ENCODE measurements at places on chromosomes 11 and 22.

DNA sequence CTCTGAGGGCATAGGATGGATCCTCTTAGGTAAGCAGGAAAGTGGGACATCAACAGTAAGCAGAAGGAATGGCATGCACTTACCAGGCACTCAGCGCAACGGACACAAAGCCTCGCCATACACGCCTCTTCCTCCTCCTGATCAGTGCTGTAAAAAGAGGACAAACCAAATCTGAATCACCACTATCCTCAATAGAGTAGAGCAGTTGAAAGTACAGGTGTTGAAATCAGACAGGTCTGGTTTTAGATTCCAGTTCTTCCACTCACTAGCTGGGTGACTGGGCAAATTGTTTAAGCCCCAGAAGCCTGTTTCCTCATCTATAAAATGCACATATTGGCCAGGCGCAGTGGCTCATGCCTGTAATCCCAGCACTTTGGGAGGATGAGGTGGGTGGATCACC, 8.6 kb upstream of the JAML start:
- no peak for DNase-seq

- no peak for DNase-seq
Observed at GRCh38 chr11:64778223-64778472, 194 bp downstream of the SF1 start.

- DNase-seq: no peak
Observed at GRCh38 chr11:86606836-86607481, 65.5 kb downstream of the ME3 start.

DNA sequence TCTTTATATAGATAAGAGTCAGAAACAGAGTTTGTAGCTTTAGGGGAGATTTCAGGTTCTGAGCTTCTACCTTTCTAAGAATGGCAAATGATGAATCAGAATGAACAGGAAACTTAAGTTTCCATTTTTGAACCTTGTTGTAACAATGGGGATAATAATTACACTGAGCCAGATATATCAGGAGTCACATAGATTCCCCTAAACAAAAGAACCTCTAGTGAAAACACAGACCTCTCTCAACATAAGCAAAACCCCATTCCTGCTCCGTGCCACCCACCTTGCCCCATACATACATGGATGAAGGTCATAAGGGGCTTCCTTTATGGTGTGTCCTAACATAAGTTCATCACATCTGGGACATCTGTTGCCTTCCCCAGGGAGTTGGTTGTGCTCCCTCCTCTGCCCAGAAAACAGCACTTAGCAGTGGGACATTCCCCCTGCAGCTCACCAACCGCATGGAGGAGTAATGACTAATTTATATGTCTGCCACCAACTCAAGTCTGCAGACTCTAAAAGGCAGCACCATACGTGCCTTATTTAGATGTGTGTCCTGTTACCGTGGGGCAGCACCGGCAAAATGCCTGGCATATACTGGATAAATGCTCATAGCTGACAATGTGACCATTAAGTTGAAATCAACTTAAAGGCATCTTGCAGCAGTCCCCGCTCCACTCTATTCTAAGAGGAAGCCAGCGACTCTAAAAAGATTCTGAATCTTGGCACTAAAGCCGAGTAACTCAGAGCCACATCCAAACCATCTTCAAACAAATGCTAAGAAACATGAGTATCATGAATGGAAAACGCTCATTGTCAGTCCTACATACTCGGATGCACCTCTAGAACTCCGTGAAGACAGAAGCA, 8.0 kb downstream of the JAML start:
- no peak for DNase-seq

DNA sequence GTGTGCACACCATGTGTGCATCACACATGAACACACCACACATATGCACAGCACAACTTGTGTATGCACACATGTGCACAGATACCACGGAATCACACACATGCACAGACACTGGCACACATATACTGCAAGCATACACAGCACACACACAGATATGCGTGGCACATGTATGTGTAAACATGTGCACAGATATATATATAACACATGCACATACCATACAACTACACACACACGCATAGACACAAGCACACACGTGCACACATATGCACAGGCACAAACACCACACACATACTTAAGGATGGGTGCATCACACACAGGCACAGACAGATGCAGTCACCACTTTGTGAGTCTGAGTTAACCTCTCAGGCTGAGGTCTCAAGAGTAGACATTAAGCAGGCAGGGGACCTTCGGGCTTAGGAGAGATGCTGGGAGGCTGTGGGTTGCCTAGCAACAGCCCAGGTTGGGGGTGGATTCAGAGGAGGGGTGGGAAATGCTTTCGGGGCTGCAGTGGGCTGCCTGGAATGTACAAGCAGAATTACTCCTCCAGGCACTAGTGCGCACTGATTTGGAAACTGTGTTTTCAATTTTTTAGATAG, 82.9 kb downstream of the MYO18B start:
- DNase-seq: no peak

GRCh38 chr22:45238957-45239680, 1.6 kb downstream of the KIAA0930 start:
- no peak for DNase-seq

- DNase-seq: no peak
Observed at GRCh38 chr22:36327922-36328551, 59.7 kb downstream of the MYH9 start.

DNA sequence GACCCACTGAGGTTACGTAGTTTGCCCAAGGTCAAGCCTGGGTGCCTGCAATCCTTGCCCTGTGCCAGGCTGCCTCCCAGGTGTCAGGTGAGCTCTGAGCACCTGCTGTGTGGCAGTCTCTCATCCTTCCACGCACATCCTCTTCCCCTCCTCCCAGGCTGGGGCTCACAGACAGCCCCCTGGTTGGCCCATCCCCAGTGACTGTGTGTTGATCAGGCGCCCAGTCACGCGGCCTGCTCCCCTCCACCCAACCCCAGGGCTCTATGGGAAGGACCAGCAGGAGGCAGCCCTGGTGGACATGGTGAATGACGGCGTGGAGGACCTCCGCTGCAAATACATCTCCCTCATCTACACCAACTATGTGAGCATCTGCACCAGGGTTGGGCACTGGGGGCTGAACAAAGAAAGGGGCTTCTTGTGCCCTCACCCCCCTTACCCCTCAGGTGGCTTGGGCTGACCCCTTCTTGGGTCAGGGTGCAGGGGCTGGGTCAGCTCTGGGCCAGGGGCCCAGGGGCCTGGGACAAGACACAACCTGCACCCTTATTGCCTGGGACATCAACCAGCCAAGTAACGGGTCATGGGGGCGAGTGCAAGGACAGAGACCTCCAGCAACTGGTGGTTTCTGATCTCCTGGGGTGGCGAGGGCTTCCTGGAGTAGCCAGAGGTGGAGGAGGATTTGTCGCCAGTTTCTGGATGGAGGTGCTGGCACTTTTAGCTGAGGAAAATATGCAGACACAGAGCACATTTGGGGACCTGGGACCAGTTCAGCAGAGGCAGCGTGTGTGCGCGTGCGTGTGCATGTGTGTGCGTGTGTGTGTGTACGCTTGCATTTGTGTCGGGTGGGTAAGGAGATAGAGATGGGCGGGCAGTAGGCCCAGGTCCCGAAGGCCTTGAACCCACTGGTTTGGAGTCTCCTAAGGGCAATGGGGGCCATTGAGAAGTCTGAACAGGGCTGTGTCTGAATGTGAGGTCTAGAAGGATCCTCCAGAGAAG, 1.6 kb downstream of the GSTP1 start:
- DNase-seq: no peak

- no peak for DNase-seq
Observed at GRCh38 chr11:35011944-35012343, 95.5 kb downstream of the PDHX start.

GRCh38 chr11:1043563-1044096, 7.1 kb upstream of the MUC6 start:
- DNase-seq: no peak

DNA sequence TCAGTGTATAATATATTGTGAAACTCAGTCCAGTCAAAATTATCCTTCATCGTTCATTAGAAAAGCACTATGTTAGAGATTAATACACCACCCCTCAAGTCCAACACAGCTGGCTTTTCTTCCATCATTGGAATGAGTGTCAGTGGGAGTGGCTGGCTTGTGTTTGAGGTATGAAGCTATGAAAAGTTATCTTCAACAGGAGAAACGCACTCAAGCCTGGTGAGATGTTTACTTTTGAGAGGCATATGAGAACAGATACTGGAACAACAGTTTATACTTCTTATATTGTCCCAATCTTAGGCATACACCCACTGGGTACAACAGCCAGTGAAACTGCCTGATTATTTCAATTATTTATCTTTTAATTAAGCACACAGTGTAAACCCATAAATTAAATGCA, 34.3 kb downstream of the PLEKHB1 start:
- no peak for DNase-seq

DNA sequence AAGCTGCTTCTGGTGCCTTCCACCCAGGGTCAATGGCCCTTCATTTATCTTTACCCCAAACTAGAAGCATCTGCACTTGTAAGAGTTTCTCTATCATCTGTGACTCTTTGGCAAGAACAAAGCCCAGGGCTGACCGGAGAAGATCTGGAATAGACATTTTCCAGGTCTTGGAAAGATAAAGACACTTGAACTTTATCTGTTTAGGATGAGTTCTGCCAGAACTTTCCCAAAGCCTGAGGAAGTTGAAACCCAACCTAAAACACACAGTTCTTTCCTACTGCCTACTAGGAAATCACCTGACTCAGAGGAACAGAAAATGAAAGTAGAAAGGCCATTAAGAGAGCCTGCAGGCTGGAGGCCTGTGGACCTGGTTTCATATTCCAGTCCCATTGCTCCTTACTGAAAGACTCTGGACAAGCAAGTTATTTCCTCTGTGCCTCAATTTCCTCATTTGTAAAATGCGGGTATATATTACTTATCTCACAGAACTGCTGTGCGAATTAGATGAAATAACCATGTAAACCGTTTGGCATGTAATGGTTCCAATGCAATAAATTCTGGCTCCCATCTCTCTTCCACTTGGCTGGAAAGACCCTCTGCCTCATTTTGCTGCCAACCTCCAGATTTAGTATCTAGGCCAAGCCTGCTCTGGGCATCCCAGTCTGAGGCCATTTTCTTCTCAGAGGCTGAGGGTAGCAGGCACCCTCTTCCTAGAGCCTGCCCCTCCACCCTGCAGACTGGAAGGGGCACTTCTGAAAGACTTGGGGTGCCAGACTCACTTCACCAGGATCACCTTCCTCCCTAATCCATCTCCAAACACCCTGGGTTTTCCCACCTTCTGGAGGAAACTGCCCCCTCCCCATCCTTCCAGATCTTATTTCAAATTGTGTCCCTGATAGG, 1.2 kb downstream of the UBE2L6 start:
- peak; percentile 16 for DNase-seq

DNA sequence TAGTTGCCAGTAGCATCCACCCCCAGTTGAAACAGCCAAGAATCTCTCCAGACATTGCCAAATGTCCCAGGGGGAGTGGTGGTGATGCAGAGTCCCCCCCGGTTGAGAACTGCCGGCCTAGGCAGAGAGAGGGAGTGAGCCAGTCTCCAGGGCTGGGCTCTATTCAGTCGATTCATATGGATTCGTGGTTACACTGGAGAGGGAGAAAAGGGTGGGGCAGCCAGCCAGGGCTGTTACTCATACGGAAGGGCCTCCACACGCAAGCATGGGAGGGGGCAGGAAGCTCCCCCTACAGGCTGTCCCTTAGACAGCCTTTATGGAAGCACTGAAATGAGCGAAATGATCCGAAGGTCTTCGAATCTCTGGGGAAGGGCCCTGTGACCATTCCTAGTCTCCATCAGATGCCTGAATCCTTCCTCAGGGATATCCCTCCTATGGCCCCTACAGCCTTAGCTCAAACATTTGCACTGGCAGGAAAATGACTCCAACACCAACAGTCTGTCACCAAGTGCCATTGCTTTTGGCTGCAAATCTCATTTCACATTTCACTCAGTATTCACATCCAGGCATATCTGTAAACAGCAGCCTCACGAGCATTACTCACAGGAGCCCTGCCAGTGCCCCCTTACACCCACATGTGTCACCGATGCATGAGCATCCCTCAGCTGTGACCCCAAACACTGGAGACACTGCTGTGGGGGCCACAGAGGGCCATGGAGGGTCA, 18.4 kb upstream of the TLCD5 start:
- peak; percentile 82 for DNase-seq

GRCh38 chr11:13289081-13289480, 11.5 kb downstream of the BMAL1 start:
- no peak for DNase-seq

DNA sequence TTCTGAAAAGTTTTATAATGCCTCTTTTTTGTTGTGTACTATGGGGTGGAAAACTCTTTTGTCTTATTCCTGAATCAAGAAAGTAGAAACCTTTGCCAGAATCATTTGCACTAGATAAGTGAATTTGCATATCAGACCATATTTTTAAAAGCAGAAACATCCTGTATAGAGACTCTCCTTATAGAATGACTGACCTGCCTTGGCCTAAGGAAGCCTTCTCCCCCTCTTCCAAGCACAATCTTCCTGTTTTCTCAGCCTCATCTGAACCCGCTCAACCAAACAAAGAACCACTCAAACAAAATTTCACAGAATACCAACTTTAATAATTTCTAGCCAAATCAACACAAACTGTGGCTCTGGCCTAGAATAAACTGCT, 60.3 kb downstream of the SIK3 start:
- DNase-seq: no peak

DNA sequence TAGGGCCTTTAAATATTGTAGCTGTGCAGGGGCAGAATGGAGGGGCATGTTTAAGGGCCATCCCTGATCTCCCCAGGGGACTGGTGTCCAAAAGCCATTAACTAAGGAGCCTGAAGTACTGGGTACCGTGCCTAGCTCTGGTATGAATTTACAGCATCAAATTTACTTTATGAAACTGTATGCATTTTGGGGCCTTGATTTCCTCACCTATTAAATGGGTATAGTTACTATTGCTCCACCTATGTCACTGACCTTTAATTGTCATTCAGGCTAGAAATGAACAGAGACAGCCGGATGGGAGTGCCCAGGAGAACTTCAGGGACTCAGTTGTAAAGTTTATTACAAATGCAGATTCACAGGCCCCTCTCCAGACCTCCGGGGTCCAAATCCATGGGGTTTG, 11.8 kb upstream of the TP53I11 start:
- no peak for DNase-seq

DNA sequence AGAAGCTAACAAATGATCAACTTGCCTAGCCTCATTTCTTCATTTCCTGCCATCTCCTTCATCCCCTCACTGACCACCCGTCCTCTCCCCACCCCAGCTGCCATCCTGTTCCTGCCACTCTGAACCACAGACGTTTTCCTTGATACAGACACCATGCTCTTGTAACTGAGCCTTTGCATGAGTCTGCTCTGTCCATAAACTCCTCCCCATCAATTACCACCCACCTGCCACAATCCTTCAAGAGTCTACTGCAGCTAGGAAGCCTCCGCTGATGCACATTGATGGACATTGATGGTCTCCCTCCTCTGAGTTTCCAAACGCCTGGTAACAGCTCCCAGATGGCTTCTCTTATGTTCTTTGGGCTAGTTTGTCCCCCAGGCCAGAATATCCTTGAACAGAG, 193.8 kb downstream of the DBX1 start:
- no peak for DNase-seq

DNA sequence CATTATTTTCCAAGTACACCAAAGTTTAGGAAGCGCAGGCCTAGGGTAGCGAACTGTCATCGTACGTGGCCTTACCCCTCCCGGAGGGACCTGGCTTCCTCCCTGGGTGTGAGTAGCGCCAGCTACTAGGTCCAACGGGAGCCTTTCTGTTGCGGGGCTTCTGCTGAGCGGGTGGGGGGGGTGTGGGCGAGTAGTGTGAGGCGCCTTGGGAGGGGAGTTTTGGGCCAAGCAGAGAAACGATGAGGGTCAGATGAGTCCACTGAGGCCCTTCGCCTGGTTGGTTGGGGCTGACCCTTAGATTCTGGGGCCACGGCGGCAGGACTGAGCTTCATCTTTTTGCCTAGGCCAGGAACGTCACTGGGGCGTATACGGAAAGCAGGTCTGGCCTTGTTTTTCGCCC, 868 bp downstream of the TEF start:
- no peak for DNase-seq
